ENCODE measurements at places on chromosomes 12 and 14. TPM values are rescaled to one million over a fixed set of nuclear protein-coding genes. Genes with fewer than 3 reads are reported as not detected.
A peak's percentile ranks its signal among the peaks of the same experiment; 100 is the strongest.

GRCh38 chr12:128586451-128587029, 237.2 kb downstream of the SLC15A4 start:
- peak; percentile 86 for DNase-seq

DNA sequence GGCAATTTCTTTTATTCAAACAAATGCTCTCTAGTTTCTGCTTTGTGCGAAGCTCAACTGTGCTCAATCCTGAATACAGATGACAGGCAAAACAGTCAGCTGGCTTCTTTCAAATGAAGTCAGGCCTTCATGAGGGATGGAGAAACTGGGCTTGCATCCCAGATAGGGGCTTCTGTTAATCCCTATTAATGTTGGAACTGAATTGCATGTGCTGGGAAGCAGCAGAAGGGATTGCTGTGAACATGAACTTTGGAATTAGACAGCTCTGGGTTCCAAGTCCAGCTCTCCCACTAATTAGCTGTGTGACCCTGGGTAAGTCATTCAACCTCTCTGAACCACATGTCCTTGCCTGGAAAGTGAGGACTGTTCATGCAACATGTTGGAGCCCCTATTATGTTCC, 21.1 kb upstream of the CORO1C start:
- peak; percentile 88 for DNase-seq

DNA sequence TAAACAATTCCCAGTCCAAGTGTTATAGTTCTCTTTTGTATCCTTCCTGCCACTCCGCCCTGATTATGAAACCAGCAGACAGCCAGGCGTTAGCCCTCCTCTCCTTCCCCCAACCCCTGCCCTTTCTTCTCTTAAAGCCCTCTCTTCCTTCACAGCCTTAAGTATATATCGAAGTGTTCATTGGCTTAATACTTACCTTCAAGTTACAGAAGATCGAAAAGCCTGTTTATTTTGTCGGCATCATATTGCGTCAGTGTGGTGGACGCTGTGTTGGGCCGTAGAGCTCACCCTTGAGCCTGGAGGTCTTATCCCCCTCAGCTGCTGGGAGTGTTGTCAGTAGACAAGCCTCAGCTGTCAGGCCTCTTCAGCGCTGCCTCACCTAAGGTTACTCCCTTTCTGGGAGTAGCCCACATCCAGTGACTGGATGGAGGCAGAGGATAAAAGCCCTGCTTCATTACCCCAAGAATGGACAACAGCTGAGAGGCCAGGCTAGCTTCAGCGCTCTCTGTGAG, 36.2 kb downstream of the CMAS start:
- DNase-seq: no peak

- DNase-seq: peak; percentile 14
Measured at GRCh38 chr14:73739174-73739898, 25.2 kb upstream of the PNMA1 start.

DNA sequence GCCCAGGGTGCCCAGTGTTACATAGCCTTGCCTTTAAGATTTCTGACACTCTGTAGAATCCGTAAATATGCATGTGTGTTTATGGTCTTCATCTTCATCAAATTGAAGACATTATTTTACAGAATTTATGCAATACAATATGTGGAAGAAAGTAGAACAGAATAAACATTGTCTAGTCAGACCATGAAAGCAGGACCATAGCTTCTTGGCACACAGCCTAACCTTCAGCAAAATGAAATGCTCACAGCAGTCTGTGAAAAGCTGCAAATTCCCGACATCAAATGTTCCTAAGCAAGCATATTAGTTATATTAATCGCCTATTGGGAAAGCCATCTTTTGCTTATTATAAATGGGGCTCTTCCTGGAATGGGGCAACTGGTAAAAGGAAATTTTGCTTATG, 111.3 kb upstream of the GARIN2 start:
- DNase-seq: peak; percentile 56

- no peak for DNase-seq
Measured at GRCh38 chr12:58416236-58416635, 474.9 kb downstream of the ATP23 start.

ACSM4 gene
- total RNA-seq: not detected
